ENCODE measurements at places on chromosomes 5 and 9. TPM values are rescaled to one million over a fixed set of nuclear protein-coding genes. Genes with fewer than 3 reads are reported as not detected.

The TPPP gene
- total RNA-seq: 0.97 TPM

The FUT7 gene
- total RNA-seq: 4.6 TPM

The ROPN1L gene
- total RNA-seq: 0.42 TPM

The IL4 gene
- not detected for total RNA-seq

The PPP3R2 gene
- total RNA-seq: not detected

The NUDT12 gene
- total RNA-seq: 2.5 TPM

The PCDHA4 gene
- not detected for total RNA-seq

The NR5A1 gene
- total RNA-seq: not detected

The SLC22A4 gene
- not detected for total RNA-seq

The CDO1 gene
- 1.1 TPM for total RNA-seq

The ADAMTSL2 gene
- total RNA-seq: 0.17 TPM

The TMEM167A gene
- 47.9 TPM for total RNA-seq

The P4HA2 gene
- 0.96 TPM for total RNA-seq

The BAAT gene
- 0.15 TPM for total RNA-seq

The KIAA1958 gene
- 4.3 TPM for total RNA-seq

The PCDHB10 gene
- 0.15 TPM for total RNA-seq

The FAM81B gene
- not detected for total RNA-seq

The SCGB3A2 gene
- total RNA-seq: not detected

The ASS1 gene
- not detected for total RNA-seq

The OSMR gene
- total RNA-seq: not detected

The TMEM8B gene
- total RNA-seq: 10.5 TPM

The ADAMTS2 gene
- not detected for total RNA-seq

The F2RL2 gene
- total RNA-seq: not detected

The C9orf50 gene
- total RNA-seq: not detected

The PTPRD gene
- not detected for total RNA-seq

The CDH9 gene
- not detected for total RNA-seq

The FAM221B gene
- total RNA-seq: not detected

The NOP16 gene
- total RNA-seq: 16.9 TPM

The FBP2 gene
- not detected for total RNA-seq

The DBH gene
- 0.09 TPM for total RNA-seq

The FOXD4 gene
- 0.35 TPM for total RNA-seq

The LCN9 gene
- not detected for total RNA-seq

The SPARC gene
- total RNA-seq: 0.19 TPM

The HRH2 gene
- 4.0 TPM for total RNA-seq

The IFNA2 gene
- not detected for total RNA-seq

The LHFPL2 gene
- total RNA-seq: 2.7 TPM
